ENCODE measurements at places on chromosomes 6 and 20.

GRCh38 chr6:154814063-154814462 lies 80.8 kb downstream of the SCAF8 start:
- no peak for DNase-seq

- no peak for DNase-seq
Observed at GRCh38 chr20:13238001-13238653, 17.1 kb downstream of the ISM1 start.

- DNase-seq: no peak
Observed at GRCh38 chr20:22232473-22232872, 351.9 kb downstream of the FOXA2 start.

DNA sequence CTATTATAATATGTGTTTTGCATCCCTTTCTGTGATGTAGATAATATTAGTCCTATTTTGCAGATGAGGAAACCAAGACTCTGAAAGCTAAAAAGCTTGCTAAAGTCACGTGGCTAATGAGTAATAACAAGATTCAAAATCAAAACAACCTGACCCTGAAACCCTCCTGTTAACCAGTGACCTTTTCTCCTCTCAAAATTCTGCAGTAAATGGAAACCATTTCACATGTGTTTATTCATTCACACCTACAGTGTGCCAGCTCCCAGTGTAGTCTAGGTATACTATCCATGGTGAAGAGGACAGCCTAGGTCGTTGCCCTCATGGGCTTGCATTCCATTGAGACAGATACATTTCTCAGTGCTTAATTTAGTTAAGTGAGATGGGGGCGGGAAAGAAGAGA lies 30.6 kb upstream of the PHACTR2 start:
- no peak for DNase-seq

All from type B pancreatic cell (in vitro differentiated cells).